ENCODE measurements at places on chromosomes 4 and X.

DNA sequence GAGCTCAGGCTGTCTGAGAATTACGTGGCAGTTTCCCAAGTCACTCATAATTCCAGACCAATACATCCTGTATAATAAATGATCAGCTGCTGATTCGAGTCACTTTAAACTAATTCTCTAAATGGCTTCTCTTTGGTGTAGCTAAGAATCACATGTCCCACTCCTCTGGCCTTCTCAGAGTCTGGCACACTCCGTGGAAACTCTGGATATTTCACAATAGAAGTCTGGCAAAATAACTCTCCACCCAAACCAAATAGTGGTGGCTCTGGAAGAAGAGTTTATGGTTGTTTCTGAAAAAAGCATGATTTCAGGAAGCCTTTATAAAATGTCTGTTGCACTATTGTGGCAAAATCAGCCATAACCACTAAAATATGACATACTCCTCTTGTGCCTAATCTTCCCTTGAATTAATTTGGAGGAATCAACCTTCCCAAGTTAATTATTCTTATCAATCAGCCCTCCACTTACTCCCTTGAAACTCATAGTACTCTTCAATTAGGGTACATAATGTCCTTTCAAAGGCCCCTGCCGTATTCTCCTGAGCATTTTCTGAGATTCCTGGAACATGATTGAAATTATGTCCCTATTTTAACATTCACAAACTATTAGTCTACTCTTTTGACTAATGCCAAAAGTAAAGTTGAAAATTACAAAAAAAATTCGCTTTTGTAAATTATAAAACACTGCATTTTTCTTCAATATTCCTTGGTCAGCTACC lies 991.6 kb downstream of the FAT4 start:
- H3K27ac ChIP-seq, result no peak overlapping the region
- H3K27me3 ChIP-seq, result no peaks in the 10 kb centered on the region
- H3K4me1 ChIP-seq, result no peaks in the 10 kb centered on the region
- no peak overlapping the region for H3K4me3 ChIP-seq

- no peaks in the 10 kb centered on the region for H3K4me1 ChIP-seq
- no peaks in the 10 kb centered on the region for H3K27me3 ChIP-seq
- DNase-seq, result no peak
- no peaks in the 10 kb centered on the region for H3K36me3 ChIP-seq
These were observed 242.7 kb upstream of the WDFY3 start for GRCh38 chr4:85209161-85209560.

- H3K27me3 ChIP-seq, result no peaks in the 10 kb centered on the region
- H3K27ac ChIP-seq, result peak overlapping the region; percentile 77
- H3K36me3 ChIP-seq, result peaks cover 8% of the 10 kb centered on the region
- peak overlapping the region; percentile 52 for H3K4me3 ChIP-seq
- DNase-seq, result peak; percentile 5
These were observed 10.0 kb downstream of the GPR82 start for GRCh38 chrX:41733939-41734338.

GRCh38 chr4:163611784-163612445 lies 117.4 kb downstream of the TMA16 start:
- no peak overlapping the region for H3K4me3 ChIP-seq
- no peak overlapping the region for H3K27ac ChIP-seq
- H3K27me3 ChIP-seq, result no peaks in the 10 kb centered on the region
- no peak for DNase-seq

DNA sequence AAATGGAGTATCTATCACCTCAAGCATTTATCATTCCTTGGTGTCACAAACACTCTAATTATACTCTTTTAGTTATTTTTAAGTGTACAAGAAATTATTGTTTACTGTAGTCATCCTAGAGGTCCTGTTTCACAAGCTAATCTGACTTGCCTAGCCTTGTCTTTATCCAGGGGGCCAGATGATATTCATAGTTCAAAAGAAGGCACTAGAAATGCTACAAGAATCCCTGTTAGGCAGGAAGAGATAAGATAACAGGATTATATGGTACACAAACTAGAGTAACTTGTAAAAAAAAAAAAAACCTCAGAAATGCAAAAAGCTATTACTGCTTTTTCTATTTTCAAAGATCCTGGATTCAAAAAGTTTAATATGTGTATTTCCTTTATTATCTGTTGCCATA lies 95.8 kb downstream of the MBNL3 start:
- no peaks in the 10 kb centered on the region for H3K4me1 ChIP-seq

Measured in activated T-helper 1 cell treated with anti-CD3 and anti-CD28 coated beads, Interleukin-12 subunit alpha, Interleukin-12 subunit beta, Interleukin-2, Interleukin-4 antibody, amounts not matched to agents 30 ng/mL and 10 ng/mL and 1 ng/mL, durations not matched to agents 14 hours and 24 hours and 36 hours (primary cell).